NCI-H2107 (cell line): ENCODE measurements at places on chromosomes 5 and 9.

GRCh38 chr9:123517512-123517911 is 161.5 kb downstream of the CRB2 start:
- no peak for DNase-seq

DNA sequence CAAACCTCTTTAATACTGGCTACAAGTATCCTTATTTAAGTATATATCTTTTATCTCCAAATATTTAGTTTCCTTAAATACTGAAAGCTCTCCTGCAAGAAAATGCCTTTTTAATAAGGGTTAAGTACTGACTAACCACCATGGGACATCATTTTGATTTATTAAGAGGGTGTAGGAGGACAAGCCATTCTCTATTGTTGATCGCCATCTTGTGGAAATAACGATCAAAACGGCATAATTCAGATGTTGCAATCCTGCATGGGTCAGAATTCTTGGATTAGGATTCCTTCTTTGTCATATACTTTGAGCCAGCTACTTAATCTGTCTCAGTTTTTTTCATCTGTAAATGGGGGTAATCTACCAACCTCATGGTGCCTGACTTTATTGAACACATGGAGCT is 28.7 kb upstream of the C5orf46 start:
- DNase-seq: no peak

GRCh38 chr9:87277346-87277745 is 220.3 kb upstream of the DAPK1 start:
- no peak for DNase-seq

- no peak for DNase-seq
These were observed 46.5 kb downstream of the EPB41L4A start for GRCh38 chr5:112372543-112372942.

- no peak for DNase-seq
These were observed 346.5 kb downstream of the NFIB start for GRCh38 chr9:13967438-13967837.
